ENCODE measurements at places on chromosomes 5 and 9. TPM values are rescaled to one million over a fixed set of nuclear protein-coding genes. Genes with fewer than 3 reads are reported as not detected.

Gene RIC1
- 50.5 TPM for total RNA-seq

Gene ZNF658
- total RNA-seq, result 4.6 TPM

Gene VDAC1
- 112 TPM for total RNA-seq

Gene INSL4
- total RNA-seq, result not detected

Gene POLR1E
- 27.7 TPM for total RNA-seq

Gene SPATA9
- not detected for total RNA-seq

Gene KCNMB1
- not detected for total RNA-seq

Gene DPP7
- total RNA-seq, result 114 TPM

Gene MYMK
- total RNA-seq, result not detected

Gene SELENOP
- total RNA-seq, result 1,385 TPM

Gene STING1
- total RNA-seq, result 17.6 TPM

Gene SPIN1
- total RNA-seq, result 63.8 TPM

Gene PPP2R2B
- 0.34 TPM for total RNA-seq

Gene DPM2
- total RNA-seq, result 14.2 TPM

Gene SPATA31A3
- not detected for total RNA-seq

Gene TTC23L
- total RNA-seq, result not detected
